ENCODE measurements at places on chromosomes 7 and 10. TPM values are rescaled to one million over a fixed set of nuclear protein-coding genes. Genes with fewer than 3 reads are reported as not detected.

Gene ZNF117
- total RNA-seq, result 5.8 TPM

Gene MTPN
- total RNA-seq, result 126 TPM

Gene APBB1IP
- 66.2 TPM for total RNA-seq

Gene MUC12
- total RNA-seq, result 0.48 TPM

Gene MMP21
- 0.09 TPM for total RNA-seq

Gene MAD1L1
- 133 TPM for total RNA-seq

Gene NHLRC2
- 25.4 TPM for total RNA-seq

Gene ZNF33B
- total RNA-seq, result 27.6 TPM
